ENCODE measurements at places on chromosomes 2 and 18.

DNA sequence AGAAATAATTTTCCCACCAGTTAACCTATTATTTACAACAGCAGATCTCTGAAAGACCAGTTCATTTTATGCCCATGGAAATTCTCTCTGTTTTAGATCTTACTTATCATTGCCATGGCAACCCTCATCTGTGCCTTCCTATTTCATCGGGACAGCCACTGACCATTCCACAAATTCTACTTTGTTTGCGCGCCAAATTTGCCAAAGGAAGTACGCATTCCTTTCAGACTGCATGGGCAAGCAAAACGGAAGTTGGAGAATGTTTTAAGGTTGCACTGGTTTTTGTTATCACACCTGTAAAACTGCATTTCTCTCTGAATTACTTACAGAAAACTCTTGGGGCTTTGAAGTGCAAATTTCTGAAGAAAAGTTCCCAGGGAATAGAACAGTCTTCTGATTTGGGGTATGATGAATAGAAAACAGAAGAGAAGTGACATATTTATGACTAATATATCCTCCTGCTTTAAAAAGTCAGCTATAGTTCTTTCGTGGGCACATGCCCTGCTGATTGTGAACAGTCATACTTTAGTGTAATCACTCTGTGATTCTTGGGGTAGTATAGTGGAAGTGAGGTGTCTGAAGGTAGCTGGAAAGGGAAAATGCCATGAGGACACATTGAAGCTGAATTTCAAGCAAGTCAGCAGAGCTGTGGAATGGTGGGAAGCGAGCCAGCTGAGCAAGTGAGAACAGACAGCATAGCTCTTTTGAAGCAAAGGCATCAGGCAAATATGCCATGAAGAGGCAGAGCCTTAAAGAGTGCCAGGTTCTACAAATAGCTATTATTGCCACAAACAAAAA is 20.9 kb downstream of the NETO1 start:
- DNase-seq: no peak

GRCh38 chr2:100964222-100964621 is 37.9 kb upstream of the RPL31 start:
- no peak for DNase-seq

DNA sequence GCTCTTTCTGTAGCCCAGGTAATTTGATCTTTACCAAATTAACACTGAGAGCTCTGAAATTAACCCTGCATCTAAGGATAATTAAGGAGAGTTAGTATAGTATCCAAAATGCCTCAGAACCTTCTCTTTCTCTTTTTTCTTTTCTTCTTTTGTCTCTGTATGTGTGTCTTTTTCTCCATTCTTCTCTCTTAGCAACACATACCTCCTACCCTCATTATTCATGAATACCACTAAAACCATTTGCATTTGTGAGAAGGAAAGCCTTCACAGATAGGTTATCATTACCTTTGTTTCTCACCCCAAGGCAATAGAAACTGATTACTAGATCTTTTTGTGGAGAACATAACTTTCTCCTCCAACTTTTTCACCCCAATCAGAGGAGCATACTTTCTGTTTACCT is 376.5 kb upstream of the NXPH2 start:
- DNase-seq: no peak

DNA sequence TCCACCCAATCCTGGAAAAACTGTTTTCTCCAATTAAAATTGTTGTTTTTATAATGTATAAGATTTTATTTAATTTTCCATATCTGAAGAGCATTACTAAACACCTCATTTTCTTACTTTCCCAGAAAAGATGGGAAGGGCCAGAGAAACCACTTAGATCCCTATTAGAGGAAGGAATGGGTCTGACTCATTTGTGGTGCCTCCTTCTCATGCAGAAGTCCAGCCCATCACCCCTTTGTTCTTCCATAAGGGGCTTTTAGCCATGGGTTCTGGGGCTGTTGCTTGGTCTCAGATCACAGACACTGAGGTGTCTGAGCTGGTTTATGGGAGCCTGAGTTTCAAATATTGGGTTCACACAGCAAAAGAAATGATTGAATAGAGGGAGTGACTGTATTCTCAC is 152.2 kb downstream of the ESCO1 start:
- no peak for DNase-seq

DNA sequence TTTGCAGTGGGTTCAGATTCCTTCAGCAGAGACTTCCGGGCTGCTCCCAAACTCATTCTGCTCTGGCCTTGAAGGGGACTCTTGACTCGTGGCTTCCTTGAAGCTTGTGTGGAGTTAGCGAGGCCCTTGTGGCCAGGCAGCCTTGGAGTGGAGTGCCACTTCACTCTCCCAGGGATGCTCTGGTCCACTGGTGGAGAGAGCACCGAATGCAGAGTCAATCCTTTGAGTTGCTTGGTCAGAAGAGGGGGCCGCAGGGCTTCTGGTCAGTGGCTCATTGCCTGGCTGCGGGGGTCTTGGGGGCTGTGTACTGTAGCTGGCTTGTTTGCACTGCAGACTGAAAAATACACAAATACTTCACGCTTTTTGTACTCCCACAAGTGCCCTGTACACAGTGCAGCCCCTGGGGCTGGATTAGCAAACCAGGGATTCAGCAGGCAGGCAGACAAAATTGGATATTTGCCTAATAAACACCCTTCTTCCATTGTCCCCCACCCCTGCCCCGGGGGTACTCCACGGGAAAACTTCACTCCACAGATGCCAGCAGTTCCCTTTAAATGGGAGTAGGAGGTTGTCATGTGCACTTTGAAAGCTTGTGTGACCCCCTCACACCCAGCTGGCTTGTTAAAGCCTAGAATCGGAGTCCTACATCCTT is 3.2 kb downstream of the GLI2 start:
- DNase-seq: no peak

DNA sequence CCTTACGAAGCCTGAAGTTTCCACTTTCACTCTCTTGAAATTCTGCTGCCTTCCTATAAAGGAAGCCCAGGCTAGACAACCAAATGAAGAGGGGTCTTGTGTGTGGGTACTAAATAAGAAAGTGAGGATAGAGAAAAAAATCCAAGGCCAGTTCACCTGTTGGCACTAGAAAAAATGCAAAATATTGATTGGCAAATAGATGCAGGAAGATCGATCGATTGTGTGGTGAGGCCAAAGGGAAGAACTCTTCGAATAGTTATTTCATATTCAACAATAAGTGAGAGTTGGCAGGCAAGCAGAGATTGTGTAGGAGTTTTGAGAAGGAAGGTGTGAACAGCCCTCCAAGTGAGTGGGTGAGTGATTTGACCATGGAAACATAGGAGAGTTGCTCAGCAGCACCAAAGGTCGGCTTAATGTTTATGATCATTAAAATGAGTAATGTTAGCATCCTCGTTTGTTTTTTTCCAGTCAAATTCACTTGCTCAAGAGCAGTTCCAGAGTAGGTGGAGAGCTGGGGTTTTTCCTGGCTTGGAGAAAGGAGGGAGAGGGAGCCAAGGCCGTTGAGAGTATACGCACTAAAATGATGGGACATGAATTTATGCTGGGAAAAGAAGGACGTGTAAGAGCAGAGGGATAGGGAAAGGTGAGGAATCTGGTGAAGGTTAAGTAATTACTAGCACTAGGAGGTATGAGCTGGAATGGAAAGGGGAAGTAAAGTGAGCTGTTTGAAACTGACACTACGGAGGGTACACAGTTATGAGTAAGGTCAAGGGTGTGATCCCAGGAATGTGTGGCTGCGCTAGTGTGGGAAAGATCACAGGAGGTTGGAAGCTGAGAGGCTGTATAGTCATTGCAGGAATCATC is 1.1 kb upstream of the NAPG start:
- DNase-seq: no peak

DNA sequence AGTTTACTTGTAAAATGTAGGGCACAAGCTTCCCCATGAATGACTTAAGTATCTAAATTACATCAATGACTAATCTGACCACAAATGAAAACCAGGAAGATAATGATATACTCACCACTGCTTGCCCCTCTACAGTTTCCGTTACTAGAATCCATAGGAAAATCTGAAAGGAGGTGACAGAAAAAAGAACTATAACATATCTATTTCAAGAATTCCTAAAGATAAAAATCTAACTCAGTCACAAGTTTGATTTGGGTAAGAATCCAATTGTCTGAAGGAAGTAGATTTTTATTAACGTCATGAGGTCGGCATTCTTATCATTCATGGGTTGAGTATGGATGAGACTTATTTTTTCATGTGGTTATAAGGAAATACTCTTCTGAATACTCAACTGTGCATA is 7.8 kb downstream of the FRZB start:
- DNase-seq: no peak

DNA sequence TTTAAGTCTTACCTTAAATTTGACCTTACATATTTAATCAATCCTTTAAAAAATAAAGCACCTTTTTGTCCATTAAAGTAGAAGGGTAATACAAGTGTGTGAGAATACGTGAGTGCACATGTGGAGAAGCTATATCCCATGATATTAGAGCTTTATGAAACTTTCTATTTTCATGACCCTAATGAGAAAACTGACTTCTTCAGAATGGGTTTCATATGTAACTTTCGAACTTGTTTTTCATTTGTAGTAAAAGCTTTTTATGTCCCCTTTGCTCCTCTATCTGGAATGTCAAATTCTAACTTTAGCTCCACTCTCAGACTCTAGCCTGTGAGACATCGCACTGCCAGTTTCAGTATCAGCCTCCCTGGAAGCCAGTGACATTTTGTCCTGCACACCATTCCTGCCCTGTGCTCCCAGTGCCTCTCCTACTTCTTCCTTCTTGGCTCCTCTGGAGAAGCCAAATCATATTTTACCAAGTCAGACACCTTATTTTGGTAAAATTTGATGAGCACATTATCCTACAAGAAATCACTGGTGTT is 42.0 kb downstream of the MAPRE2 start:
- DNase-seq: no peak

Measured in stimulated activated CD4-positive, alpha-beta T cell treated with anti-CD3 and anti-CD28 coated beads, Interleukin-12 subunit alpha, Interleukin-12 subunit beta, amount 100 ng/mL, for 48 hours (primary cell).